Cerebellum (tissue), 4 donors: ENCODE measurements at places on chromosomes 12 and 14. TPM values are rescaled to one million over a fixed set of nuclear protein-coding genes. Genes with fewer than 3 reads are reported as not detected.

CLEC4C gene
- total RNA-seq = not detected

DCN gene
- 120 TPM for total RNA-seq

- peak; percentile 8 for DNase-seq
Measured at GRCh38 chr14:70358631-70359030, 852 bp downstream of the COX16 start.

DNA sequence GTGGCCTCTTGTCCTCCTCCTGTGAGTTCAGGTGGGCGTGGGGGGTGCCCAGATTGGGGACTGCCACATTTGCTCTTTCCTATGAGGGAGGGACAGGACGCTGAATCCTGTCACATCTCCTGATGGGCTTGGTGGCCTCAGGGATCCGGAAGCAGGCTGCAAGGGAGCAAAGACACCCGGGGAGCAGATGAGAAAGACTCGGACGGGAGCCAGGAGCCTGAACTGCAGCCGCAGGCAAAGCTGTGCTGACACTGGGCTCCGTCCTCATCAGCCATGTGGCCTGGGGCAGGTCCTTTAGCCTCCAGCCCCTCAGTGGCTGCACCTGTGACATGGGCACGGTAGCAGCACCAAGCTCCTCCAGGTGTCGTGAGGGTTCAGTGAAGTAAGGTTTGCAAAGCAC, 40.8 kb upstream of the RFLNA start:
- no peak for DNase-seq
